ENCODE measurements at places on chromosomes 7 and 10.
A peak's percentile ranks its signal among the peaks of the same experiment; 100 is the strongest.

DNA sequence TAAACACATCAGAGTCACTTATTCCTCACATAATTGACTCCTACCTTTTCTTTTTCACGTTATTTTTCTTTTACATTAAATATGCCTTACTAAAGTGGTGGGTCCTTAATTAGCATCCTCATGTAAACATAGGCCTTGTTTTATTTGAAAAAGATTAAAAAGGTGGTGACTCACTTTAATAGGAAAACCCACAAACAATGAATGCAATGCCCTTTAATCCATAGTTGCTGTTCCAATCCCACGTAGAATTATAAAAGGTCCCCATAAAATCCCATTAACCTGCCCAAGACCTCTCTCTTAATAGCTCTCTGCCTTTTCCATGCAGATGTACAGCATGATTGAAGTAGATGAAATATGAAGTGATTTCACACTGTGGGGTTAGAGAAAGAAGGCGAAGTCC is 32.2 kb downstream of the SLC16A12 start:
- no peak for DNase-seq

GRCh38 chr7:74289659-74290552 is 699 bp downstream of the CLIP2 start:
- no peak for DNase-seq

DNA sequence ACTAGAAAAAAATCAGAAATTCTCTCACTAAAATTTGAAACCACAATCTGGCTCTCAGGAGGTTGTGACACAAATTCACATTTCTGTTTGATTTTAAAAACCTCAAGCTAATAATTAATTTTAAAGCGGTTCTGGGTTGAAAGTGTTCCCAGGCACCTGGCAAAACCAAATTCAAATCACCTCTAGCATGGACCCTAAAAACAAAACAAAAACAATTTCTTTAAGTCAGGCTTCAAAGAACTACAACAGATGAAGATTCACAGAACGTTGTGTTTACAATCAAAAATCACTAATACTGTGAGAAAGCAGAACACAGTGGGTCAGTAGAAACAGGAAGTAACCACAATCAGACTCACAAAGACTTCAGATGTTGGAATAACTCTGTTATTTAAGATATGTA is 7.2 kb upstream of the RELN start:
- DNase-seq = no peak

- DNase-seq = no peak
Measured at GRCh38 chr10:30488316-30488715, 54.3 kb downstream of the MAP3K8 start.

DNA sequence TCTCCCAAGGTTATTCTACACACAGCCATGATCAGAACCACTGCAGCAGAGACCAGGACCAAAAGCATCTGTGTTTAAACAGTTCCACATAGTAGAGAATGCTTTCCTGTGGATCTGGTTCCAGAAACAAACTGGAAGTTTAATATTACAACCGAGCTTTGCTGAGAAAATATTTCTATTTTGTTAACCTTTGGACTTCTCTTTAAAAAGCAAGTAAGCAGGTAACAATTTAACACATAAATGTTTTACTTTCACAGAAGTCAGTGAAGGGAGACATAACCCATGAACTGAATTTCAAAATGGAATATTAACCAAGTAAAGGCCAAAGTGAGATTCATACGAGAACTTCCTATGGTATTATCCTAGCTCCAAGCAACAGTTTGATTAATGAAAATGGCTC is 98.6 kb upstream of the PHYHIPL start:
- no peak for DNase-seq

- peak; percentile 44 for DNase-seq
Measured at GRCh38 chr7:108454674-108455550, 1.3 kb downstream of the NRCAM start.

GRCh38 chr10:69638642-69639041 is 8.6 kb downstream of the FAM241B start:
- no peak for DNase-seq

DNA sequence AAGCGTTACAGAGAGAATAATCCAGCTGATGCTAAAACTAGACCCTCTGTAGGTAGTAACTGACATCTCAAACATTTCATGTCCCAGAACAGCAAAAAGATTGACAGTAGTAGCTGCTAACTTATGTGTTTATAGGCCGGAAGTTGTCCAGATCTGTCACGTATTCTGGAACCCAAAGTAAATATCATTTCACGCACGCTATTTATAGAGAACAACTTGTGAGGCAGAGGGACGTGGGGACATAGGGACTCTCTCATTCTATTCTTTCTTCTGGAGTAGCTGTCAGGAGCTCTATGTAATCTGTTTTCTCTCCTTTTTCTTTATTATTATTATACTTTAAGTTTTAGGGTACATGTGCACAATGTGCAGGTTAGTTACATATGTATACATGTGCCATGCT is 22.3 kb downstream of the AGK start:
- DNase-seq = no peak

- no peak for DNase-seq
Measured at GRCh38 chr7:112420236-112420861, 29.9 kb upstream of the IFRD1 start.

- no peak for DNase-seq
Measured at GRCh38 chr7:73395538-73396503, 37.8 kb upstream of the FZD9 start.

DNA sequence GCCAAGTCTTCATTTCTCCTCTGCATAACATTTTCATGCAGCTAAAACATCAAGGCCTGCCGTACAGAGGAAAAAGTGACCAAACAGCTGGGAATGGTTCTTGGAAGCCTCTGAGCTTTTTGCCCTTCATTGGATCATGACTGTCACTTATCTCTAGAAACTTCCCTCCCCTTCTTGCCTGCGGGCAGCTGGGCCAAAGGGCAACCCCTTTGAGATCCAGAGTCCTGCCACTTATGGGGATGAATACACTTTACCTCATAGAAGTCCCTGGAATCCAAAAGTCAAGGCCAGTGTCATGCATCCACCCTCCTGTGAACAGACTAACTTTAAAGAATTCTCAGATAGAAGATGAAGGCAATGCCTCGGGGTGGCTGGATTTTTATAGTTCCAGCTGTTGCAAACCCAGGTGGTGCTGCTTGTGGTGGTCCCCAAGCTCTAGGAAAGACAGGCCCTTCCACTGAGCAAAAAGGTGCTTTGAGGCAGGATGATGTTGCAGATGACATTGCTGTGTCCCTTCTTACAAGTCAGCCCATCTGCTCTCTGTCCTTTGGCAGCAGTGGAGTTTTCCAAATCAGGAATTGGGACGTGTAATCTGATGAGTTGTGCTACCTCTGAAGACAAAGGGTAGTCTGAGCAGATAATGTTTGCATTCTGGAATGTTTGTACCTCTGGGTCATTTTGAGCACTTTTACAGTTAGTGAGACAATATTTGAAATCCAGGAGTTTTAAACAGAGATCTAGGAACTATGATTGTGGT is 64.2 kb downstream of the LRMDA start:
- no peak for DNase-seq

DNA sequence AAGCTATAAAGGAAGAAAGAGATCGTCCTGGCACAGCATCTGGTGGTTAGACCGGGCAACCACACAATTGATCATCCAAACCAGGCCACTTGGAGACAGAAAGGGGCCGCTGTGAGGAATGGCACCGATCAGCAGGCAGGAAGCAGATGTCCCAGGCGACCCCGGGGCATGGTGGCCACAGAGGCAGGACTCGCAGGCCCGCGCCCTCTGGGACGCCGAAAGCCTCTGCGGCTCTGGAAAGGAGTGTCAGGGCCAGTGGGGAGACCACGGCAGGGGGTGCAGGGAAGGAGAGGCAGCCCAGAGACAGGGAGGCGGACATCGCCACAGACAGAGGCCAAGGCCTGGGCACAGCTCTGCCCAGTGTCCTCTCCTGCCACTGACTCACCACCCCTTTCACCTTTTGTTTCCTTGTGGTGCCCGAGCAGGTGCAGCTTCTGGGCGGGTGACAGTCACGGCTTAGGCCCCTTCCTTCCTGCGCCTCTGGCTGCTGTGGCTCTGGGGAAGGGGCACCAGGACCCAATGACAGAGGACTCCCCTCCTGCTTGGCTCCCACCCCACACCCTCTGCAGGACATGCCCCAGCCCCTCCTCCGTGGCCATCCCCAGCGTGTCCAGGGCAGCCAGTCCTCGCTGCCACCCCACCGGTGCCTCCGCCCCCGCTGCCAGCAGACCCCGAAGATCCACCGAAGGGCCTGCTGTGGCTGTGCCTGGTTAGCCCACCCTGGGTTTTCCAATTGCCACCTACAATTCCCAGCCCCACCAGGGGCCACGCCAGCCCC is 10.9 kb downstream of the STK32C start:
- no peak for DNase-seq

- DNase-seq = peak; percentile 35
Measured at GRCh38 chr7:108455551-108455997, 662 bp downstream of the NRCAM start.

- no peak for DNase-seq
Measured at GRCh38 chr10:30832001-30832748, 199.5 kb downstream of the ZNF438 start.

GRCh38 chr7:44155191-44156185 is 14.4 kb upstream of the MYL7 start:
- DNase-seq = no peak

GRCh38 chr10:131831561-131831960 is 69.2 kb upstream of the PPP2R2D start:
- DNase-seq = no peak

DNA sequence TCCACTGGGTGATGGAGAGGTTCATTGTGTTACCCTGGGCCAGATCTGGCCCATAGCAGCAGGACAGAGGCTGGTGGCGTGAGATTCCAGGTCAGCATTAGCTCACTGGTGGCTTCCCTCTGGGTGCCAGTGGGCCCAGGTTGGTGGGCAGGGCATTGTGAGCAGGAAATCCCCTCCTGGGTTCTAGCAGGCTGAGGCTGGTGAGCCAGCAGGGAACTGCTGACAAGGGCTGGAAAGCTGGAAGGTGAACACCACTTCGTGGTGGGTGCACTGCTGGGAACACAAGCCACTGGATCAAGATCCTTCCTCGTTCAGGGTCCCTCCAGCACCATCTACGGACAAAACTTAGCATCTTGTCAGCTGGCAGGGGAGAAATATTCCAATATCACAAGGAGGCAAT is 259.2 kb upstream of the FZD1 start:
- no peak for DNase-seq

GRCh38 chr10:77869626-77870420 is 56.7 kb downstream of the DLG5 start:
- no peak for DNase-seq

DNA sequence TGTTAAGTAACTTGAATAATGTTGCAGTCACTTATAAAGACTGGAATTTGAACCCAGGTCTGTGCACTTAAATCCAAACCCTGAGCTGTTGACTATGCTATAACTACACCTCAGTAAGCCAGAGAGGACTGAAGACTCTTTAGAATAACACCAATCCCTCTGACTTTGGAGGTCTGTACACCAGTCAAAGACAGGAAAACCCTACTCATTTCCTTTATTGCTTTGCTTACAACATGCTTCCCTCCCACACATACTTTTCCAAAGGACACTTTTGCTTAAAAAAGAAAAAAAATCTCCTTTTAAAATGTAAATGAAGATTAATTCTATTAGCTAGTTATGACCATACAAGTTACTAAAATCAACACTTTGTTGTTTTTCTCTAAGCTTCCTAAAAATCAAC is 184.7 kb upstream of the KCTD7 start:
- DNase-seq = no peak

DNA sequence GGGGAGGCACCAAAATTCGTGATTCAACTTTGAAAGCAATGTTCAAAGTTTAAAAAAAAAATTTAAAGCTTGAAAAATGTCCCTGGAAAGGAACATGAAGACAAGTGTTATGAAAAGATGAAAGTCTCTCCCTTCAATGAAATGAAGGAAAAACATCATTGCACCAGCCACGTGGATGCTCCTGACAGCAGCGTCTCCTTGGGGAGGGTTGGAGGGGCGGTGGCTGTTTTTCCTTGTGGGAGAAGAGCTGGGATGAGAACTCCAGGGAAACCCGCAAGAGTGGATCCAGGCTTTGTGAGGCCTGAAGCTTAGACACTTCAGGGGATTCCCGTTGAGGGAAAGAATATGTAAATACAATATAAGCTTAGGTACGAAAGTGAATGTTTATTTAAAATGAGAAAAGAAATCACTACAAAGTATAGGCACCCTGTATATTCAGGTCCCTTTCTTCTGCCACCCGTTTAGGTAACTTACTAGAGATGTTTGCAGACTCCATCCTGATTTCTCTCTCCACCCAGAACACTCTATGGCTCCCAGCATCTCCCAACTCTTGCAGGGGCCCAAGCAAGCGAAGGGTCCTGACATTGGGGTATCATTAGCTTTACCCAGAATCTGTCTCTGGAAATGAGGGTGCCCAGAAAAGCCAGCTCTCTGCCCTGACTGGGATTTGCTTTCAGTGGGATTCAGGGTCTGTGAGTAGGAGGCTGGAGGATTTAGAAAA is 63.1 kb upstream of the BAIAP2L1 start:
- DNase-seq = no peak

DNA sequence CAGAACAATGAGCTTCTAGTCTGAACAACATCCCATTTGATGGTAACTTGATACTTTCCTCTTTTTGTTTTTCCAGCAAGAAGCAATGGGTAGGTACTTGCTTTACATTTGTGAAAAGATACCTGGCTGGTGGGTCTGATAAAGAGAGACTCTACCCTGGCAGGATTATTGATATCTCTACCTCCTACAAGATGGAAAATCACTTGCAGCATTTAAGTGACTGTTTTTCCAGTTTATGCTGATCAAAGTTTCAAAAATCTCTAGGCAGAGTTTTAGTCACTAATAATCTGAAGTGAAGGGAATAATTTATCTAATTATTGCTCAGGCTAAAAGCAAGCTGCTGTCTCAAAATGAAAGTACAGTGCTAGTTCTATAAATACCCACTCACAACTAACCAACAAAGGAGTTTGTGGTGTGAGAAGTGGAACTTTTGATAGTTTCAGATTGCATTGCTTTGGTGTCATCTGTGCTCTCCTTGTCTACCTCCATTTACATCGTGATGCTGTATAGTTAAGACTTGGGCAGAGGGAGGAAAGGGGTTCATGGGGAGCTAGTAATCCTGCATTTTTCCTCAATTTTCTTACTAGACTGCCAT is 86.0 kb upstream of the ANKRD1 start:
- no peak for DNase-seq

DNA sequence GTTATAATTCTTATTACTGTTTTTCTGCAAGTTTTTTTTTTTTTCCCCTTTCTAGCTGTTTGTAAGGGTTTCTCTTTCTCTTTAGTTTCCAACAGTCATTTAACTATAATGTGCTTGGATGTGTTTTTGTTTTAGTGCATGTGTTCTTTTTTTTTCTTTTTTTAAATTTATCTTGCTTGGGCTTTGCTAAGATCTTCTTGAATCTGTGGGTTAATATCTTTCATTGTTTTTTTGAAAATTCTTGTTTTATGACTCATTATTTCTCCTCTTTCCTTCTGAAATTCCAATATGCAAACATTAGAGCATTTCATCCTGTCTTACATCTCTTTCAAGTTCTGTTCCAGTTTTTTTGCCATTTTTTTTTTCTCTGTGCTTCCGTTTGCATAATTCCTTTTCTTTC is 5.7 kb upstream of the HK1 start:
- no peak for DNase-seq

GRCh38 chr10:63115732-63116383 is 17.3 kb upstream of the NRBF2 start:
- DNase-seq = no peak

All from stimulated activated naive CD8-positive, alpha-beta T cell treated with anti-CD3 and anti-CD28 coated beads, Interleukin-15, Interleukin-2, amounts not matched to agents 100 U/mL and 50 U/mL, for 24 hours (primary cell).